ENCODE measurements at places on chromosomes 3 and 15.
A peak's percentile ranks its signal among the peaks of the same experiment; 100 is the strongest.

DNA sequence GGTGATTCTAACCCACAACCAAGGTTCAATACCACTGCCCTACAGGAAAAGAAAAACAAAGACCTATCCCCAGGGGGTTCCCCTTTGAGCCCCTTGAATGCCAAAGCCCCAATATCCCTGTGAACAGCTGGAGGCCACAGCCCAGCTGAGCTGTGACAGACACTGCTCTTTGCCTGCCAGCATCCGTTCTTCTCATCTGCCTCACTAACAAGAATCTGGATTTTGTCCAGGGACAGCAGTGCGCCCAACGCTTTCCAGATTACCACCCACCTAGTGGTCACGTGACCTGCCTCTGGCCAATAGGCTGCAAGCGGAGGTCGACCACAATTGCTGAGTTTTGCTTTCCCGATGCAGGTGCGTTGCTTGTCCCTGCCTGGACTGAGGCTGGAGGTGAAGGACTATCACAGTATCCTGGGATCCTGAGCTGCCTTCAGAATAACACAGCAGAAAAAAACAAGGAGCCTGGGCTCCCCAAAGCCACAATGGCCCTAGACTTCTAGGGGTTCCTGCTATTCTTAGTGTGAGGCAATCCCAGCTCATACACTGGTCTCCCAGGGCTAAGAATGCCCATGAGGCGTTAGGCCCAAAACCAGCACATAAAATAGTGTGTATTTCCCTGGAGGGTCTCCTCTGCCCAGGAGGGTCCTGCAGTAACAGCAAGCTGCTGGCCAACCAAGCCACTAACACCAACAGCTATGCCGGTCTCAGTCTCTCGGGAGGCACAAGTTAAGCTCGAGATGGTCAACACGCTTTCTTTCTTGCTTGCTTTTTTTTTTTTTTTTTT lies 13.8 kb downstream of the BDH1 start:
- no peak for DNase-seq

GRCh38 chr3:16897254-16897926 lies 12.6 kb downstream of the PLCL2 start:
- no peak for DNase-seq

- no peak for DNase-seq
Measured at GRCh38 chr3:34077417-34078195, 279.2 kb downstream of the PDCD6IP start.

DNA sequence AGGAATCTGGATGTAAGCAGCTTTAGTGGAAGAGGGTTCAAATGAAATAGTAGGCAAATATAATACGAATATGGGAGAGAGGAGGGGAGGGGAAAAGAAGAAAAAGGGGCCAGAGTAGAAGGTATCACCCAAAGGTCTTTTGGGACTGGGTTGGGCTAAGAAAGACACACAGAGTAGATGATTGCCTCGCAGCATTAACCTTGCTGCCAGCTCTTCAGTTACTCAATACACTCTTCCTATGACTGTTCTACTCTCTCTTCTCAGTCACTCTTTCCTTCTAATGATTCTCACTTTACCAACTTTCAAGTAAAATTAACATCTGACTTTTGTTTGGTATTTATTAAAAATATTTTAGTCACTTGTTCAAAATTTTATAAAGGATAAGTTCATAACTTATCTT lies 52.8 kb downstream of the CLASP2 start:
- no peak for DNase-seq

- peak; percentile 25 for DNase-seq
Measured at GRCh38 chr3:187742351-187743171, 2.7 kb downstream of the BCL6 start.

- no peak for DNase-seq
Measured at GRCh38 chr3:9019259-9019961, 56.1 kb upstream of the RAD18 start.

- no peak for DNase-seq
Measured at GRCh38 chr15:92098869-92099268, 245.4 kb downstream of the SLCO3A1 start.

DNA sequence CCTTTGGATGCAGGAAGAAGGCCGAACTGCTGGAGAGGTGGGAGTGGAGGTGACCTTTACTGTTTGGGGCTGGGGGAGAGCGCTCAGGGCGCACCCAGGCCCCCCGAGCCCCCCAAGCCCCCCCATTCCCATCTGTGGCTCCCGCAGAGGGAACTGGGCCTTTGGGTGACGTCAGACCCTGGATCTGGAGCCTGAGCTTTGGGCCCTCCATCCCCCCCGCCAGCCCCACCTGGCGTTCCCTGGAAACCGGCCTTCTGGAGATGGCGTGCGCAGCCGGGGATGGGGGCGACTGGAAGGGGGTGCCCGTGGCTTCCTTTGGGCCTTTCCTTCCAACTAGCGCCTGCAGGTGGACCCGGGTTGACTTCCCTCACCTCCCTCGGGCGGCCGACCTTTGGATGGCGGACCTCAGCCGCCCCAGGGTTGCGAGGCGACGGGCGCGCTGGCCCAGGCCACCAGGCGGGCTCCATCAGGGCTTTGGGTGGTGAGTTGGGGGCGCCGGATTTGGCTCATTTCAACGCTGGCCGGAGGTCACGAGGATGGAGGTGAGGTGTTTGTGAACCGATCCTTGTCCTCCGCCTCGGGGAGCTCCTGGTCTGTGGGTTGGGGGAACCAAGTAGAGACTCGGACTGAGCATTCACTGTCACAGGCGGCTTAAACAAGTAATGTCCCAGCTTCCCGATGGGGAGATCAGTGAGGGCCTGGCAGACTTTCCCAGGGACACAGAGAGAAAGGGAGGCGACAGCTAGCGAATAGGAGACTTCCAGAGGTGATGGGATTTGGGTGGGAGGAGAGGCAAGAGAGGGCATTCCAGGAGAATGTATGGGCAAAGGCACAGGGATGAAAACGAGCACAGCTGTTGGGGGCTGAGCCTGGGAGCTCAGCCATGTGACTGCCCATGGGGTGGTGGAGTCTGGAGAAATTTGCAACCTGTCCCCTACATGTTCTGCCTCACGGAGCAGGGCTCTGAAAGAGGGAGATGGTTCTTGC lies 709 bp downstream of the SCAMP5 start:
- DNase-seq: no peak

GRCh38 chr3:17055374-17056276 lies 170.9 kb downstream of the PLCL2 start:
- DNase-seq: no peak

GRCh38 chr3:10946526-10946925 lies 46.0 kb upstream of the SLC6A1 start:
- no peak for DNase-seq

DNA sequence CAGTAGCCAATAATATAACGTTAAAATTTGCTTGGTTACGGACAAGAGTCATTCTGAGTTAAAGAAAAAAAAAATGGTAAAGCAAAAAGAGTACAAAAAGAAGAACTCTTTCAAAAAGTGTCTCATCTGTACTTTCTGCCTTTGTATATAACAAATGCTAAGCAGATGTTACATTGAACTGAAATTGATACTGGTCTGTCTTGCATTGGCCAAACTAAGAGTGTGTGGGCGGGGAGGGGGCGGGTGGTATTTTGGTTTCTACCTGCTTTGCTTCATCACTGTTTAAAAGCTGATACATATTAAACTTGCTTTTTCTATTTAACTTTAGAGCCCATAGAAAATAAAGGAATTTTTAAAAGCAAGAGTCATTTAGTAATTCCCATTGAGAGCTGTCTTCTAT lies 215.0 kb upstream of the THBS1 start:
- DNase-seq: no peak

- DNase-seq: no peak
Measured at GRCh38 chr3:64940596-64941348, 253.0 kb upstream of the ADAMTS9 start.
